ENCODE measurements at places on chromosomes 7 and 10.

DNA sequence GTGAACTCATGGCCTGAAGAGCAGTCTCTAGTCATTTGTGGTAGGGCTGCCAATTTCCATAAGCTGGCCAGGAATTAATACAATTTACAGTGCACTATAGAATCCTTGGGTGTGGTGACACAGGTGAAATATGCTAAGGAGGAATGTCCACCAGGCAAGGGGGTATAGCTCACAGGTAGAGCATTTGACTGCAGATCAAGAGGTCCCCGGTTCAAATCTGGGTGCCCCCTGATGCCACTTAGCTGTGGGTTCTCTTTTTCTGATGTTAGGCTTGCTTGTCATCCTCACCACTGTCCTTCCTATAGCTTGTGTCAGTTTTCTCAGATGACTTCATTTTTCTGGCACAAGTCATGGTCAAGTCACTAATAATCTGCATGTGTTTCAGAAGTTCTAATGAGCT lies 108.7 kb downstream of the ZNF467 start:
- peak; percentile 8 for DNase-seq

DNA sequence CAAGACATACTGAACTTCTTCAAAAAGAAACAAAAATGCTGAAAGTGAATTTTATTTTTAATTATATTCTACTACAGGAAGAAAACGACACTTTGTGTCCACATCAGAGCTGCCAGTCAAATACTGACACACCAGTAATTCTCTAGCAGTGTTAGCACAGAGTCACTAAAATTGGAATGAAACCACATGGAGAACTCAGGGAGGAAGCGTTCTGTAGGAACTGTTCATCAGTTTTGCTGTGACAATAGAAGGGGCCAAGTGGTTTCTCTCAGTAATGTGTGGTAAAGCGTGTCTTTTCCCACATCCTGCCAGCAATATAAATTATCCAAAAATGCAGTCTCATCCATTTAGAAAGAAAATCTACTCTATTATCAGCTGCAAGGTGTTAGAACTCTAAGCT lies 683.3 kb downstream of the GRM8 start:
- DNase-seq: no peak

GRCh38 chr10:73819513-73820093 lies 8.2 kb upstream of the NDST2 start:
- no peak for DNase-seq

- DNase-seq: no peak
Observed at GRCh38 chr10:119893074-119893473, 544 bp downstream of the SEC23IP start.

DNA sequence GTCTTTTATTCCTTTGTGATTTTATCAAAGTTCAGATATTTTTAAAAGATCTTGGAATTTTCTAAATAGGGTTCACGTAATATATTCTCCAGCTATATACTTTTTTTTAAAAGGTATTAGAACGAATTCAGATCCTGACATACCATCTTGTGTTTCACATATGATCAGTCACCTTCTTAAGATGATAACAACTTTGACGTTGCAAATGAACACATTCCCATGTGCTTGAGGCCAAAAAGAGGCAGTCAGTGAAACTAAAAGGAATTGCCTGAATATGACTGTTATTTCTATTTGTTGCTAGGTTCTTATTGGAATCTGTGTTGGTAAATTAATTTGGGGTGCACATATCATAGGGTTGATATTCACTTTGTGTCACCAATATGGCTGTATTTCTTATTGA lies 310.1 kb downstream of the MDFIC start:
- no peak for DNase-seq

GRCh38 chr7:33155811-33156210 lies 26.4 kb downstream of the BBS9 start:
- no peak for DNase-seq

DNA sequence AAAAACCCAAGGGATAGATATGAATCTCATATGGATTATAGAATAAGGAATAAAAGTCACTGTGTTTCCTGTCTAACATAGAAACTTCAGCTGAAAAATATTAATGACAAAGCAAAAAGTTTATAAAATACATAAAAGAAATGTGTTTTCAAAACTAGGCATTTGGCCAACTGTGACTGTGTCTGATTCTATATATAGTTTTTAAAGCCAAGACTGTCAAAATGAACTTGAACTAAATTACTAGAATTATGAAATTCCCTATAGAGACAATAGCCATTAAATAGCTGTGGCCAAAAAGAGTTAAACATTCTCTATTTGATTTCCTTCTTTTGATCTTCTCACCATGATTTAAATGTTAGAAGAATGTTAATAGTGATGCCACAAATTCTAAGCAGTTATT lies 311.2 kb upstream of the SEMA3D start:
- no peak for DNase-seq

- DNase-seq: no peak
Observed at GRCh38 chr10:35542303-35542702, 62.8 kb upstream of the GJD4 start.

GRCh38 chr10:28894146-28894545 lies 216.8 kb downstream of the BAMBI start:
- no peak for DNase-seq
